ENCODE measurements at places on chromosomes 7 and 10.

DNA sequence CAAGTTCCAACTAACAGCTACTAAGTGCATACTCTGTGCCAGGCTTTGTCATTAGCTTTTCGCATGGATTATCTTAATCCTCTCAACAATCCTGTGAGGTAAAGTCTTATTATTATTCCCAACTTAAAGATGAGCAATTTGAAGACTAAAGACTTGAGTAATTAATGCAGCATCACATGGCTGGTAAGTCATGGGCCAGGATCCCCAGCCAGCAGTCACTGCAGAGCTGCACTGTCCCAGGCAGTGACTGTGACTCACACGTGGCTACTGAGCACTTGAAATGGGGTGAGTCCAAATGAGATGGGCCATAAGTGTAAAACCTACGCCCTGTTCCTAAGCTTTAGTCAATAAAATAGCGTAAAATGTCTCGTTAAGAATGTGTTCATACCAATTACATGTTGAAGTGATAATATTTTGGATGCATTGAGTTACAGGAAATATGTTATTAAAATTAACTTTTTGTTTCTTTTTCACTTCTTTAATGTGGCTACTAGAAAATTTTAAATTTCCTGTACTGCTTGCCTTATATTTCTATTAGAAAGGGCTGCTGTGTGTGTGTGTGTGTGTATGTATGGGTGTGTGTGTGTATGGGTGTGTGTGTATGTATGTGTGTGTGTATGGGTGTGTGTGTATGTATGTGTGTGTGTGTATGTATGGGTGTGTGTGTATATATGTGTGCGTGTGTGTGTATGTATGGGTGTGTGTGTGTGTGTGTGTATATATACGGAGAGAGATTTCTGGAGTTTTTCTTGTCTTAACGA, 756.3 kb downstream of the AUTS2 start:
- H3K27me3 ChIP-seq = no peaks in the 10 kb centered on the region
- DNase-seq = no peak
- H3K4me3 ChIP-seq = no peak overlapping the region
- no peak overlapping the region for H3K27ac ChIP-seq
- H3K36me3 ChIP-seq = no peaks in the 10 kb centered on the region
- no peaks in the 10 kb centered on the region for H3K4me1 ChIP-seq

GRCh38 chr10:68618234-68618633, 58.1 kb downstream of the TET1 start:
- H3K4me1 ChIP-seq = no peaks in the 10 kb centered on the region
- no peak for DNase-seq
- no peaks in the 10 kb centered on the region for H3K36me3 ChIP-seq
- H3K4me3 ChIP-seq = no peak overlapping the region

- no peak overlapping the region for H3K4me3 ChIP-seq
- no peak overlapping the region for H3K27ac ChIP-seq
- peak; percentile 81 for DNase-seq
- H3K27me3 ChIP-seq = no peaks in the 10 kb centered on the region
Observed at GRCh38 chr7:28102797-28103196, 77.8 kb downstream of the JAZF1 start.

- H3K4me3 ChIP-seq = no peak overlapping the region
- H3K4me1 ChIP-seq = no peaks in the 10 kb centered on the region
Observed at GRCh38 chr7:33325754-33326484, 196.6 kb downstream of the BBS9 start.

DNA sequence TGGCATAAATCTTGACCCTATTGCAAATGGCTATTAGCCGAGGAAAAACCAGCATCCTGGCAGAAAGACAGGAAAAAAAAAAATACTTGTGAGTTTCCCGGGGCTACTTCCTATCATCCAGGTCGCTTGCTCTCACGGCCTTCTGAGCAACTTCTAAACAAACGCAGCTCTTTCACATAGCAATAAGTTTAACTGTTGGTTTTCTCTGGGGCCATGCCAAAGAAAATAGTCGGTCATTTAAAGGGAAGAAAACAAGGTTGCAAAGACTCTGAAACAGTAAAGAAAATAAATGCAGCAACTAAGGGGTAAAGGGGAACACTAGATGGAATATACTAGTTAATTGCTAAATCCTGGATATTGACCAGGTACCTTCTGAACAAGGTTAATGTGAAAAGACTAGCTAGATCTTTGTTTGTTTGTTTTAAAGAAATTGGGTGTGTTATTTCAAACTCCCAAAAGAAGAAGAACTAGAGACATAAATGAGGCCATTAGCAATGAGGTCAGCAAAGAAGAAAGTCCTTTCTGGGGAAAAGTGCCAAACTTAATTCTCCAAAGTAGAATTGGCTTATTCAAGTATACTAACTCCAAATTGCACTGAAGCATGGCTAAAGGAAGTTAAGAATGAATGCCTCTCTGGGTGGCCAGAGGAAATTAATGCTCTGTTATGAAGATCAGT, 54.2 kb downstream of the SLC39A12 start:
- H3K4me1 ChIP-seq = peaks cover 20% of the 10 kb centered on the region
- no peaks in the 10 kb centered on the region for H3K36me3 ChIP-seq
- H3K27me3 ChIP-seq = no peaks in the 10 kb centered on the region
- DNase-seq = peak; percentile 15

DNA sequence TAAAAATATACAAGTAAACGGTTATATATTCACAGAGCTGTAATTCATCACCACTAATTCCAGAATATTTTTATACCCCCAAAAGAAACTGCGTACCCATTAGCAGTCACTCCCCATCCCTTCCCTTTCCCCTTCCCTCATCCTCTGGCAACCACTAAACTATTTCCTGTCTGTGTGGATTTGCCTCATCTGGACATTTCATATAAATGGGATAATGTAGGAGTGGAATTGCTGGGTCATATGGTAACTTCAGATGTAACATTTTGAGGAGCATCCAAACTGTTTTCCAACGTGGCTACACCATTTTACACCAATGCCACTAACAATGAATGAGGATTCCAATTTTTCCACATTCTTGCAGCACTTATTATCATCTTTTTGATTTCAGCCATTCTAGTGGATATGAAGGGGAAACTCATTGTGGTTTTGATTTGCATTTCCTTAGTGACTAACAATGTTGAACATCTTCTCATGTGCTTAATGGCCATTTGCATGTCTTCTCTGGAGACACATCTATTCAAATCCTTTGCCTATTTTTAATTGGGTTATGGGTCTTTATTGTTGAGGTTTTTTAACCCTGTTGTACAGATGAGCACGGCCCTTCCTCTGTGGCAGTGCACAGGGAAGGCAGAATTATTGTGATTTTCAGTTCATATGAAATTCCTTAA, 79.2 kb downstream of the RBM20 start:
- H3K27me3 ChIP-seq = peaks cover 20% of the 10 kb centered on the region
- DNase-seq = no peak
- H3K36me3 ChIP-seq = no peaks in the 10 kb centered on the region
- no peak overlapping the region for H3K4me3 ChIP-seq
- peaks cover 8% of the 10 kb centered on the region for H3K4me1 ChIP-seq

DNA sequence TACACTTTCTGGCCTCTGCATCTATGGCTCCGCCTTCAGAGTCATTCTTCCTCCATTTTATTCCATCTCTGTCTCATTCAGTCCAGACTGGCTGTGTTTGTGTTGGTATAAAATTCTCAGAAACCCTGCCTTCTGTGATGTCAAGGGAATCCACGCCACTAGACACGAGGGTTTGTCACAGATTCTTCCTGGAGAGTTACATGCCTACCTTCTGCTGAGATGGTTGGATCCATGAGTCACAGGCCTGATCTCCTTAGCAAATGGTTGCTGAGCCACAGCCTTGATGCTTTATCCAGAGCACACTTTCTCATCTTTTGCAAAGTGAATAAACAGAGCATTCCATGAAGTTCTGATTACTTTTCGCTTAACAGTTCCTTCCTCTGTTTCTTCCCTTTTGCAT, 35.9 kb upstream of the TSPAN33 start:
- DNase-seq = no peak
- peaks cover 4% of the 10 kb centered on the region for H3K27me3 ChIP-seq
- no peak overlapping the region for H3K27ac ChIP-seq
- H3K36me3 ChIP-seq = no peaks in the 10 kb centered on the region
